CD8-positive, alpha-beta memory T cell (primary cell): ENCODE measurements at places on chromosomes 12 and 14.
A peak's percentile ranks its signal among the peaks of the same experiment; 100 is the strongest.

GRCh38 chr12:127911291-127911690 is 355.7 kb upstream of the TMEM132C start:
- DNase-seq = no peak

DNA sequence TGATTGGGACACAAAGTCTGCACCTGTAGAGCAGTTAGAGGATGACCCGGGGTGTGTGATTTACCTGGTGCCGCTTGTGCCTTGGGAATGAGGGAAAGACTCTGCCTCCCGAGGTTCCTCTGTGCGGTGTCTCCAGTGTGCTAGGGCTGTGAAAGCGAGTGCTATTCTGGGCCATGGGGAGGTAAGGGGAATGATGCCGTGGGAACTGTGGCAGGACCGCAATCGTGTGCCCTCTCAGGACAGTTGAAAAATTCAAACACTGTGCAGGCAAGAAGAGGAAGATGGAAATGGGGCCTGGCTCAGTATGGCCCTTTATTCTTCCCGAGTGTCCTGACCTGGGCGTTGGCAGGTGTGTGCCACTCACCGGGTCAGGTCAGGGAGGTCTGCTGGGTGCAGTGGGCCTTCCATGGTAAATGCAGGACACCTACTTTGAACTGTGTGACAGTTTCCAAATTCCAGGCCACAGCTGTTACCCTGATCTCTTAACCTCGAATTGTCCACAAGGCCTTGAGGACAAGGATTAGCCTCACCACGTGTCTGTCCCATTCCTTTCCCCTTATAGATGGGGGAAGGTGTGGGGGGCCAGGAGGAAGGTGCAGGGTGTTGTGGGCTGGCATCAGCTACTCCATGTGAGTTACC is 1.4 kb downstream of the SIVA1 start:
- DNase-seq = no peak

- DNase-seq = no peak
These were observed 4.1 kb downstream of the SERPINA1 start for GRCh38 chr14:94384342-94384741.

DNA sequence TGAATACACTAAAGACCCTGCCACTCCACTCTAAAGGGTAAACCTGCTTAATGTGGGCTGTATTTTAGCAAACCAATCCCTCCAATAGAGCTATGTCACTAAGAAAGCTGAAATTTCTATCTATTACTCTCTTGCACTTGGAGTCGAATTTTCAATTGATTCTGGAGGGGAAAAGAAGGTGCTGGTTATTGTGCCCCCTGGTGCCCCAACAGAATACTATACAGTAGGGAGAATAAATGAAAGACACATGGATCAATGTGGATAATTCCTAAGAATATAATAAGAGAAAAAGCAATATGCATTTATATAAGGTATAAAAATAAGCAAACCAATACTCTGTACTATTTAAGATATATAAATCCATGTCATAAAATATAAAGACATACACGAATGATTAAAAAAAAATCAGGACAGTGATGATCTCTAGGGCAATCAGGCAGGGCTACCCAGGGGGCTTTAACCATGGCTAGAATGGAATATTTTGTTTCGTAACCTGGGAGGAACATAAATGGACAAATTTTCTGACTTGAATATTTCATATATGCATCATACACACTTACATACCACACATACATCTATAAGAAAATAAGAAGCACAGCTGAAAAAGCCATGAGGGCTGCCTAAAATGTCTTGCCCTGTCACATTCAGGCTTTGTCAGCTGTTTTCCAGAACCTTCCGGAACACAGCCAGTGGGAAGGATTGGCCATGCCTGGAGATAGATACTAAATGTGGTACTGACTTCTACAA is 54.4 kb downstream of the EFCAB11 start:
- DNase-seq = peak; percentile 3

GRCh38 chr14:65303899-65304222 is 108.7 kb upstream of the FUT8 start:
- DNase-seq = no peak

GRCh38 chr14:95500201-95500681 is 16.2 kb downstream of the SYNE3 start:
- DNase-seq = no peak

DNA sequence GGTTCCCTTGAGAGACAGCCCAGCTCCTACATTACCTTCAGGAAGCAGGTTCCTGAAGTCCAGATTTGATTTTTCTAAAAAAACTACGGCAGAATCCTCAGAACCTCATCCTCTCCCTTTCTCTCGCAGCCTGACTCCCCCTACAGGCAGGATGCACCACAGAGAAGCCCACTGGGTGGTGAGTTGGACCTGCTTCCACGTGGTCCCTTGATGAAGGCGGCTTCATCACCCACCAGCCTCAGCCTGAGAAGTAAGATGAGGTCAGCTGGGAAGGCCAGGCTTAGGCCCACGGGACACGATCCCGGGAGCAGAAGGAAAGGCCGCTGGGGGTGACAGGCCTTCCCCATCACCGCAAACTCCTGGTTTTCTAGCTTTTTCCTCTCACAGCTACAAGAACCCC is 83.0 kb downstream of the ACTN1 start:
- no peak for DNase-seq

DNA sequence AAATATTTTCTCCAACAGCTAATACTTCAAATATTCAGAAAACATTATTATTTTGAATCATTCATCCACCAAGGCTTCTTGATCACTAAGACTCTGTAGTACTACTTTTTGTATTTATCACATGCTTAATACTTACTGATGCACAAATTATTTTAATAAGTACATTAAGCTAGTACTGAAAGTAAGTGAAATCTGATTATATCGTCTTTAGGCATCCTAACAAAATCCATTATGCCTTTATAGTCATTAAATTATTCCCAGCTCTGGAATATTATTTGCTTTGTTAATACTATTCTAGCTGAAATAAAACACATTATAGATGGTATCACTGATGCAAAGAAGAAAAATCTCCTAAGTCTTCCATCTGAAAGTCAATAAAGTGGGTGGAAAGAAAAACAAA is 75.1 kb upstream of the TTC7B start:
- DNase-seq = no peak

- DNase-seq = no peak
These were observed 6.5 kb upstream of the LGALS3 start for GRCh38 chr14:55122440-55122986.

DNA sequence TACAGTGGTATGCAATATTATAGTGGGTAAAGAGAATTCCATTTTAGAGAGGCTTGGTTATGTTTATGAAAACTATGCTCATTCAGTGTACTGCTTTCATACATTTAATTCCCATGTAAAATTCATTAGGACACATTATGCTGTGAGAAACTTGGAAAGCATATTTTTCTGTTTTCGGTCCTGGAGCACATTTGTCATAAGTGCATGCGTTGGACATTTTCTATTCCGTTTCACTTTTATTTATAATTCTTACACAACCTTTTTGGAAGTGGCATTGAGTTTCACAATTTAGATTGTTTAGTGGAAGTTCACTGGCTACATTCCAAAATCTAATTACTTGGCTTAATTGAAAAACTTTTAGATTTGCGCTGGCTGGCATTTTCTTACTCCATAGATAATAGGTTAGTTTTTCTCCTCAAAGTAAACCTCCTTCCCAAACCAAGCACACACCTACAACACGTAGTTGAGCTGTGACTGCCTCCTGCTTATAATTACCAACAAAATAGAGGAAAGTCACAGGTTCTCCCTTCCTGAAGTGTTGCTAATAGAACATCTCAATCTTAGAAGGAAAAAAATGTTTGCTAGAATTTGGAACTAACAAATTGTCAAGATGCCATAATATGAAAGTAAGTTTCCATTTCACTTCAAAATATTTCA is 938.5 kb downstream of the TRHDE start:
- no peak for DNase-seq

DNA sequence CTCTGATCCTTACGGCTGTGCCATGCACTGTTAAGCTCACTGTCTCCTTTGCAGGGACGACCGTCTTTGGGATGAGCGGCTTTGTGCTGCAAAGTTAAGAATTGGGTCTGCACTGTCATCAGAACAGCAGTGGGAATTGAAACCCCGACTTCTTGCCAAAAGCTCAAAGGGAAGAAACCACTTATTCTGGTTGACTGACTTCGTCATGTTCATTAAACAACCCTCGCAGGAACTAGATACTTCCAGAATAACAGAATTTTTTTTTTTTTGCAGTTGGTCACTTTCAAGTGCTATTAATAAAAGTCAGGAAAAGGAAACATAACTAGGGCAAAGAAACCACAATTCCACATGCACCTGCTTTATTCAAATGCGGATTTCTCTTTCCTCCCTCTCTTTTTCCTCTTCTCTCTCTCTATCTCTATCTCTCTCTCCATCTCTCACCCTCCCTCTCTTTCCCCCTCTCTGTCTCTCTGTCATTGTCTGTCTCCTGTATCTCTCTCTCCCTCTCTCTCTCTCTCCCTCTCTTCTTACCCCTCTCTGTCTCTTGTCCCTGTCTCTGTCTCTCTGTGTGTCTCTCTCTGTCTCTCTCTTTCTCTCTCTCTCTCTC is 12.3 kb upstream of the GLT1D1 start:
- no peak for DNase-seq

DNA sequence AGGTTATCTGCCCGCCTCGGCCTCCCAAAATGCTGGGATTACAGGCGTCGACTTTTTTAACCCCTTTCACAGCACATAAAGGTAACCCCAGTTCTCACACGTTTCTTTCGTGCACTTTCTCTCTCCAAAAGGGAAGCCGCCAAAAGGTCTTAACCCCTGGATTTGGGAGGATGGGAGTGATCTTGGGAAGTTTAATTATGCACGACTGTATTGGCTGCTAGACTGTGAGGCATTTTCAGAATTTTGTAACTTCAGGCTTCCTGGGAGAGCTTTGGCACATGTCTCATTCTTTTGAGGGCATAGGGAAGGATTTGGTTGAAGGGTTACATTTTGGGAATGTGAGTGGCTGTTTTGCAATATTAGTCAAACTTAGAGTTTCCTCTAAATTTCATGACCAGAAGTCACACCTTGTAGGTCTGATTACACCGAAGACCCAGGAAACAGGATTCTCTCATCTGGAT is 1.4 kb upstream of the SMARCC2 start:
- DNase-seq = no peak
